ENCODE measurements at places on chromosomes 5 and 9. TPM values are rescaled to one million over a fixed set of nuclear protein-coding genes. Genes with fewer than 3 reads are reported as not detected.

The PRLR gene
- 1.3 TPM for total RNA-seq

The TEX48 gene
- total RNA-seq, result not detected

The SPRY4 gene
- 50.9 TPM for total RNA-seq

The CDO1 gene
- total RNA-seq, result 127 TPM

The C1QTNF3 gene
- total RNA-seq, result 3.3 TPM

The ANKDD1B gene
- total RNA-seq, result 0.60 TPM

The PCDHA3 gene
- 0.63 TPM for total RNA-seq

The SPINK7 gene
- not detected for total RNA-seq

The KIF20A gene
- total RNA-seq, result 3.0 TPM

The HTR4 gene
- not detected for total RNA-seq

The INSL6 gene
- total RNA-seq, result not detected

The PCDHA9 gene
- 0.44 TPM for total RNA-seq

The OR1Q1 gene
- not detected for total RNA-seq

The GRM6 gene
- total RNA-seq, result not detected

The CBY3 gene
- not detected for total RNA-seq

The ZSWIM6 gene
- 9.7 TPM for total RNA-seq

The TMEM215 gene
- total RNA-seq, result not detected

The MLANA gene
- not detected for total RNA-seq

The NUTM2F gene
- total RNA-seq, result not detected

The PIP5KL1 gene
- 0.82 TPM for total RNA-seq

The N4BP3 gene
- total RNA-seq, result 1.8 TPM

The COL23A1 gene
- total RNA-seq, result 0.19 TPM

The RUFY1 gene
- 62.2 TPM for total RNA-seq

Data from omental fat pad (tissue), 4 donors.